ENCODE measurements at places on chromosomes 16 and 17.

DNA sequence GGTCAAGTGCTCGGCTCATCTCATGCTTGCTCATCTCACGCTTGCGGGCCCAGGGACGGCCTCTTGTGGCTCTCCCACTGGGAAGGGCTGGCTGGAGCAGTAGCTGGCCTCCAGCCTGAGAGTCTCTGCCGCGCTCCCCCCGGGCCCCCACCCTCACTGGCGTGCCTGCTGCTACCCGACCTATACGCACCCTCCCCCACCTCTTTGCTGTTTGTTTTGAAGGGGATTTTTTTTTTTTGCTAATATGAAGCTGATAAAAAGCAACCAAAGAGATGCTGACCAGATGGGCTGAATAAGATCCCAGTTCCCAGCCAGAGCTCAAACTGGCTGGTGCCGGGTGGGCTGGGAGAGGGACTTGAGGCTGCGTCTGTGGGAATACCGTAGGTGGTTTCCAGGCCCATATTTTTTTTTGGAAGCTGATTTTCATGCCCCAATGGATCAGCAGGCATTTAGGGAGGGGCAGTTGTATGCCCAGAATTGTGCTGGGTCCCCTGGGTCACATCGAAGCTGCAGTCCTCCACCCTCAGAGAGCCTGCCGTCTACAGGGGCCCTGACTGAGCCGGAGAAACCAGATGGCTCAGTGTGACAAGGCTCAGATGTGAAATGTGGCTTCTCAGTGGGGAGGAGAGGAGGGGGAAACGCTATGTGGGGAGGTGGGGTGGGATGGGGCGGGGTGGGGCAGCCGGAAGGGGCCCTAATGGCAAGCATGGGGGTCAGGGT is 115.0 kb downstream of the RAP1GAP2 start:
- no peak for DNase-seq

GRCh38 chr17:7004398-7005253 is 7.8 kb upstream of the RNASEK start:
- DNase-seq, result no peak

DNA sequence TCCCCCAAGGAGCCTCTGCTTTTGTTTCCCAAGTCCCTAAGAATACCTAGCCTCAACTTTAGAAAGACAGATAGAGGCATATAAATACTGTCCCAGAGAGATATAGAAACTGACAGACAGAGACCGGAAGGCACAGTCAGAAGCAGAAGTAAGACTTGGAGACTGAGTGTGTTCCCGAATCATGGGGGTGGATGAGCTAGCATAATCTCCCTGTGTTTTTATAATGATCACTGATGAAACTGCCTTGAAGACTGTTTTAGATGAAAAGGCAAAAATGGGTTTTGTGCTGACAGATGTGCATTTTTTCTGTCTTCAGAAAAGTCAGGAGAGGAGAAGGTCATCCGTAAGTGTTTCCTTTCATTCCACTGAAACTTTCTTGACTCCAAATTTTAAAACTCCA is 8.3 kb upstream of the PSMD3 start:
- no peak for DNase-seq

- DNase-seq, result no peak
Observed at GRCh38 chr16:63312346-63312745, 1276.1 kb upstream of the CDH8 start.

DNA sequence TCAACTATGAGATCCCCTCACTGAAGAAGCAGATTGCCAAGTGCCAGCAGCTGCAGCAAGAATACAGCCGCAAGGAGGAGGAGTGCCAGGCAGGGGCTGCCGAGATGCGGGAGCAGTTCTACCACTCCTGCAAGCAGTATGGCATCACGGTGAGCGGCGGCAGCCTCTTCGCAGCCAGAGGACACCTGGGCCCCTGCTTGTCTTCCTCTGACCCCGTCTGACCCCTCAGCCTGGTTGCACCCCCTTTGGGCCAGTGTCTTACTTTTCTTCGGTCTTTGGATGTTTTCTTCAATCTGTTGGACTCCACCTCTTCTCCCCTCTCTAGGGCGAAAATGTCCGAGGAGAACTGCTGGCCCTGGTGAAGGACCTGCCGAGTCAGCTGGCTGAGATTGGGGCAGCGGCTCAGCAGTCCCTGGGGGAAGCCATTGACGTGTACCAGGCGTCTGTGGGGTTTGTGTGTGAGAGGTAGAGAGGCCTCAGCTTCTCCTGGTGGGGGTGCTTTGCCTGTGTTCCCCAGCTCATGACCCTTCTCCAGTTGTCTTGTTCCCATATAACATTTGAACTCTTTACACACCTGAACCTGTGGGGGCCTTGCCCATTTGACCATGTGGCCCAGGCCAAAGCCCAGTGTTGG is 4.4 kb downstream of the CDK5RAP3 start:
- no peak for DNase-seq

- peak; percentile 79 for DNase-seq
Observed at GRCh38 chr16:85136702-85137322, 24.5 kb upstream of the CIBAR2 start.

DNA sequence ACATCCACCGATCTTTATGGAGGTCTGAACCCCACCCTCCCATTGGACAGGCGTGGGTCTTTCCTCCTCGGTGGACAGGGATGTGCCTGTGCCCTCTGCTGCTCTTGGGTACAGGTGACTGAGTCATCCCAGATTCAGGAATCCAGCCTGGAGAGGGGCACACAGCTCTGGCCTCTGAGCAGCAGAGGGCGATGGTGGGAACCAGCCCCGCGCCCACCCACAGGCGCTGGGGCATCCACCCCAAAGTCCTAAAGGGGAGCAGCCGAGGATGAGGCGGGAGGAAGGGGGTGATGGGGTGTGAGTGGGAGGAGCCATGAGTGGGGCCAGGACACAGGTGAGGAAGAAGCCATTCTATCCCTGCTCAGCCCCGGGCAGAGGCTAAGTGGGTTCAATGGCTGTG is 35.0 kb downstream of the ENGASE start:
- no peak for DNase-seq
